Left ventricle myocardium inferior (tissue), 1 donor: ENCODE measurements at places on chromosomes 2 and 18. TPM values are rescaled to one million over a fixed set of nuclear protein-coding genes. Genes with fewer than 3 reads are reported as not detected.

GRCh38 chr2:224769489-224769888 lies 53.3 kb upstream of the CCDC195 start:
- no peaks in the 10 kb centered on the region for H3K4me1 ChIP-seq
- H3K36me3 ChIP-seq: peaks cover 4% of the 10 kb centered on the region
- H3K27me3 ChIP-seq: no peaks in the 10 kb centered on the region
- H3K27ac ChIP-seq: no peak overlapping the region
- H3K4me3 ChIP-seq: no peak overlapping the region

DNA sequence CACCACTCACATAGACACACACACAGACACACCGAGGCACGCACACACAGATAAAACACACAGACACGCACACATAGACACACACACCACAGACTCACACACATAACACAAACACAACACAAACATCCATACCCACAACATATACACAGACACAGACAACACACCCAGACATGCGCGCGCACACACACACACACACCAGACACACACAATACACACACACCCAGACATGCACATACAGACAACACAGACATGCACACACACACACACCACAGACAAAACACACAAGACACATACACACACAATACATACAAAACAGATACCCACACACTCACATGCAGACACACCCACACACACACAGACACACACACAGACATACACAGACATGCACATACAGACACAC lies 95.4 kb upstream of the SMAD7 start:
- peaks cover 10% of the 10 kb centered on the region for H3K36me3 ChIP-seq
- no peaks in the 10 kb centered on the region for H3K27me3 ChIP-seq

Gene METTL4
- total RNA-seq: 7.8 TPM

GRCh38 chr2:231193216-231193615 lies 5.2 kb upstream of the ARMC9 start:
- no peaks in the 10 kb centered on the region for H3K36me3 ChIP-seq
- H3K4me3 ChIP-seq: no peak overlapping the region
- peaks cover 40% of the 10 kb centered on the region for H3K4me1 ChIP-seq
- DNase-seq: no peak

Gene ADD2
- 2.7 TPM for total RNA-seq

Gene ATP8B1
- 8.6 TPM for total RNA-seq

DNA sequence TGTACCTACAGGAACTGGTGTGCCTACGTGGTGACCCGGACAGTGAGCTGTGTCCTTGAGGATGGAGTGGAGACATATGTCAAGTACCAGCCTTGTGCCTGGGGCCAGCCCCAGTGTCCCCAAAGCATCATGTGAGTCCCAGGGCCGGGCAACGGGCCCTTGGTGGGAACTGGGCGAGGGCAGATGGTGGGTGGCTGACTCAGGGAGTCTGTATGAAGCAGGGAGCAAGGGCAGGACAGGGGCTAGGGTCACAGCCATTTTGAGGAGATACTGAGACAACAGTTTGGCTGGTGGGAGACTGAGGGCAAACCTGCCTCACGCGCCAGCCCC lies 1.7 kb downstream of the EMILIN1 start:
- no peaks in the 10 kb centered on the region for H3K27me3 ChIP-seq
- peak overlapping the region; percentile 68 for H3K4me3 ChIP-seq
- H3K36me3 ChIP-seq: no peaks in the 10 kb centered on the region
- H3K27ac ChIP-seq: peak overlapping the region; percentile 93
- H3K4me1 ChIP-seq: peaks cover 60% of the 10 kb centered on the region

DNA sequence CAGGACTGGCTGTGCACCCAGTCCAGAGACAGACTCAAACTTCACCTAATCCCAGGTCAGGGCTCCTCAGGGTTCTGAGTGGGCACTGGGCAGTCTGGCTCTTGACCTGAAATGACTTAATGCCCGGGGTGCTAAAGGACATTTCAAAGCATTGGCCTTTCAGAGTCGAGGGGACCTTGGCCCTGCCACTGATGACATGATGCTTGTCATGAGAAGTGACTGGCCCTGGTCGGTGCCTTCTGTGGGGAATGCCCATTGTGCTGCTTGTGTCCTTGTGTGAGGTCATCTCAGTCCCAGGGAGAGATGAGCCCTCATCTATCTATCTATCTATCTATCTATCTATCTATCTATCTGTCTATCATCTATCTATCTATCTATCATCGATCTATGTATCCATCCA lies 81.3 kb downstream of the CTAGE1 start:
- no peak for DNase-seq
- no peaks in the 10 kb centered on the region for H3K36me3 ChIP-seq
- H3K27me3 ChIP-seq: no peaks in the 10 kb centered on the region
- H3K4me3 ChIP-seq: no peak overlapping the region
- H3K27ac ChIP-seq: no peak overlapping the region

Gene MTX2
- 52.0 TPM for total RNA-seq

Gene SKA1
- 0.44 TPM for total RNA-seq

Gene BOD1L2
- not detected for total RNA-seq

DNA sequence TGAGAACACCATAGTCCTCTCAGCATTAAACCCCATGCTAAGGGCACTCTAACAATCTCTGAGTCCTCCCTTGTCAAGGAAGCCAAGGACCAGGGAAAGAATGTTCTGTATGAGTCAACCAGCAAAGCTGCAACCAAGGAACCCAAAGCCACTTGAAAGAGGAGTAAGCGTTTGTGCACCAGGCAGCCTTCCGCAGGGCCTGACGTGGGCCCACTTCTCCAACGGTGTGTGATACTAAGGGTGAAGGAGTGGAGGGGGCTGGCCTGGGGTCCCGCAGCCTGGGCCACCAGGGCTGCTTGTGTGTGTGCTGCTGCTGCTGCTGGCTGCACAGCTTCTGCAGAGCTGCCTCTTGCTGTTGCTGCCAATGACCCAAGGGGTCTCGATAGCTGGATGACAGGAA lies 30.1 kb upstream of the GALNT14 start:
- H3K4me3 ChIP-seq: no peak overlapping the region
- DNase-seq: no peak
- no peaks in the 10 kb centered on the region for H3K4me1 ChIP-seq
- H3K27ac ChIP-seq: no peak overlapping the region
- peaks cover 17% of the 10 kb centered on the region for H3K27me3 ChIP-seq

DNA sequence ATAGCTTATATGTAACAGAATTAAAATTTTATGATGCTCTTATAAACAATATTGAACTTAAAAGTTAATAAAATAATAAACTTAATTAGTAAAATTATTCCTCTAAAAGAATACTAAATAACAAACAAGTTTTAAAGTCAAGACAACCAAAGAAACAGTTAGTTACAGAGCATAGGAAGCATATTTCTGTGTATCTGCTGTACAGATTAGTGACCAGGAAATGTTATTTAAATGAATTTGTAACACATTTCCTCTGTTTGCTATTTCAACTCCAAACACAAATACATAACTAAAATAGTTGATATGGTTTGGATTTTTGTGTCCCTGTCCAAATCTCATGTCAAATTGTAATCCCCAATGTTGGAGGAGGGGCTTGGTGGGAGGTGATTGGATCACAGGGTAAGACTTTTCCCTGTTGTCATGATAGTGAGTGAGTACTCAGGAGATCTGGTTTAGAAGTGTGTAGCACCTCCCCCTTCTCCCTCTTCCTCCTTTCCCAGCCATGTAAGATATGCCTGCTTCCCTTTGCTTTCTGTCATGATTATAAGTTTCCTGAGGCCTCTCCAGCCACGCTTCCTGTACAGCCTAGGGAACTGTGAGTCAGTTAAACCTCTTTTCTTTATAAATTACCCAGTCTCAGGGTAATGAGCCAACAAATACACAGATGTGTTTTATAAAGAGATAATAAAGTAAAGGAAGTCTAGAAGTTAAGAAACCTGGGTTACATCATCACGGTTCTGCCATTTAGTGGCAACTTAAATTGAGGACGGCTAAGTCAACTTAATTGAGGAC lies 51.8 kb downstream of the ROCK2 start:
- no peaks in the 10 kb centered on the region for H3K27me3 ChIP-seq
- H3K4me3 ChIP-seq: no peak overlapping the region
- H3K27ac ChIP-seq: peak overlapping the region; percentile 61

GRCh38 chr2:71934595-71935261 lies 212.9 kb downstream of the CYP26B1 start:
- DNase-seq: peak; percentile 62
- H3K27ac ChIP-seq: peak overlapping the region; percentile 69
- peaks cover 23% of the 10 kb centered on the region for H3K27me3 ChIP-seq
- no peaks in the 10 kb centered on the region for H3K36me3 ChIP-seq

Gene SKOR2
- not detected for total RNA-seq

Gene C1QL2
- not detected for total RNA-seq

- no peaks in the 10 kb centered on the region for H3K27me3 ChIP-seq
- DNase-seq: no peak
- no peaks in the 10 kb centered on the region for H3K36me3 ChIP-seq
- H3K4me1 ChIP-seq: peaks cover 16% of the 10 kb centered on the region
- H3K27ac ChIP-seq: no peak overlapping the region
- H3K4me3 ChIP-seq: no peak overlapping the region
Measured at GRCh38 chr2:216787851-216788540, 71.9 kb downstream of the TNP1 start.

Gene PLEKHH2
- total RNA-seq: 1.3 TPM

Gene PLCL1
- 78.6 TPM for total RNA-seq

Gene LOXL3
- total RNA-seq: 4.7 TPM

Gene NGEF
- 0.16 TPM for total RNA-seq

- H3K36me3 ChIP-seq: no peaks in the 10 kb centered on the region
- no peak overlapping the region for H3K27ac ChIP-seq
- H3K27me3 ChIP-seq: no peaks in the 10 kb centered on the region
- DNase-seq: no peak
Measured at GRCh38 chr2:133235968-133236367, 332.3 kb downstream of the NCKAP5 start.

Gene OTOS
- total RNA-seq: not detected

- no peaks in the 10 kb centered on the region for H3K27me3 ChIP-seq
- no peaks in the 10 kb centered on the region for H3K4me1 ChIP-seq
- H3K27ac ChIP-seq: no peak overlapping the region
- H3K4me3 ChIP-seq: no peak overlapping the region
- no peak for DNase-seq
Measured at GRCh38 chr2:44109166-44109565, 59.5 kb upstream of the PPM1B start.
